ENCODE measurements at places on chromosomes 12 and 14.

GRCh38 chr12:44159216-44159615 lies 323.3 kb downstream of the TMEM117 start:
- DNase-seq, result no peak

GRCh38 chr14:81007131-81007530 lies 51.7 kb downstream of the TSHR start:
- DNase-seq, result no peak

- DNase-seq, result no peak
Measured at GRCh38 chr14:100864960-100865681, 38.4 kb downstream of the RTL1 start.

GRCh38 chr14:77007975-77008421 lies 20.5 kb downstream of the IRF2BPL start:
- no peak for DNase-seq

Measured in activated CD8-positive, alpha-beta memory T cell treated with anti-CD3 and anti-CD28 coated beads for 1 hour (primary cell).